ENCODE measurements at places on chromosomes 3 and 15. TPM values are rescaled to one million over a fixed set of nuclear protein-coding genes. Genes with fewer than 3 reads are reported as not detected.

Gene CAMK2N2
- 1.4 TPM for total RNA-seq

Gene HIGD2B
- total RNA-seq: not detected

Gene CIDEC
- total RNA-seq: 88.8 TPM

Gene ESYT3
- total RNA-seq: 0.52 TPM

Gene GHSR
- not detected for total RNA-seq

Gene ZNF620
- total RNA-seq: 1.3 TPM

Gene CCDC33
- total RNA-seq: 6.8 TPM

Gene ACP3
- total RNA-seq: 0.10 TPM

Gene WDR73
- 37.5 TPM for total RNA-seq

Gene RSRC1
- total RNA-seq: 28.5 TPM

Gene SLC51A
- total RNA-seq: not detected

Gene TUSC7
- total RNA-seq: not detected

Gene SERPINI2
- not detected for total RNA-seq

Gene GHRL
- not detected for total RNA-seq

Gene ZBTB20
- total RNA-seq: 1.4 TPM

Gene CNTN6
- not detected for total RNA-seq

Gene CASR
- total RNA-seq: not detected

Gene PAQR5
- 102 TPM for total RNA-seq

Gene ROPN1
- not detected for total RNA-seq

Gene PARP15
- total RNA-seq: not detected

Gene ABI3BP
- total RNA-seq: 1.5 TPM

Gene RAD18
- 15.5 TPM for total RNA-seq
